Muscle of leg (tissue), 16 donors: ENCODE measurements at places on chromosomes 1 and 21. TPM values are rescaled to one million over a fixed set of nuclear protein-coding genes. Genes with fewer than 3 reads are reported as not detected.

COL11A1 gene
- 46.0 TPM for polyA plus RNA-seq

TCHHL1 gene
- not detected for polyA plus RNA-seq

CFHR3 gene
- polyA plus RNA-seq: 3.1 TPM

OR2L13 gene
- polyA plus RNA-seq: not detected

FMO3 gene
- 0.15 TPM for polyA plus RNA-seq
